ENCODE measurements at places on chromosomes 4 and X. TPM values are rescaled to one million over a fixed set of nuclear protein-coding genes. Genes with fewer than 3 reads are reported as not detected.
A peak's percentile ranks its signal among the peaks of the same experiment; 100 is the strongest.

The ZFP92 gene
- polyA plus RNA-seq = 0.47 TPM

The SNCA gene
- 17.1 TPM for polyA plus RNA-seq

The TGIF2LX gene
- not detected for polyA plus RNA-seq

The GLA gene
- polyA plus RNA-seq = 34.7 TPM

The PRSS48 gene
- not detected for polyA plus RNA-seq

GRCh38 chr4:101274888-101275752 is 72.2 kb downstream of the PPP3CA start:
- DNase-seq = no peak

- no peak for DNase-seq
These were observed 890.8 kb downstream of the TRIML1 start for GRCh38 chr4:189029976-189030504.

DNA sequence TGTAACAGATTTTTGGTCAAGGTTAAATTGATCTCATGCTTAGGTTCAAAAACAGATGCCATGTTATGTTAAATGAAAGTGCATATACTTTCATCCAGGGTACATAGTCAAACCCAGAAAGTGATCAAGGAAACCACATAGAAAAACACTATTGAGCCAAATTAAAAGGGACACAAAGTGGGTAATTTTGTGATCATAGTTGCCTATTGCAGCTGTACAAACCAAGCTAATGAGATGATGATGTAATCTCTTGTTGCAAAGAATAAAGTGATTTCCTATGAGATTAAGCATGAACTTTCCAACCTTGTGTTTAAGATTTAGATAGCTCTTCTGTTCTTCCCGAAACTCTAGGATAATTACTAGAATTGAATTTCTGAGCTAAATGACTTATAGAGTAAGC is 20.2 kb upstream of the LIMCH1 start:
- no peak for DNase-seq

DNA sequence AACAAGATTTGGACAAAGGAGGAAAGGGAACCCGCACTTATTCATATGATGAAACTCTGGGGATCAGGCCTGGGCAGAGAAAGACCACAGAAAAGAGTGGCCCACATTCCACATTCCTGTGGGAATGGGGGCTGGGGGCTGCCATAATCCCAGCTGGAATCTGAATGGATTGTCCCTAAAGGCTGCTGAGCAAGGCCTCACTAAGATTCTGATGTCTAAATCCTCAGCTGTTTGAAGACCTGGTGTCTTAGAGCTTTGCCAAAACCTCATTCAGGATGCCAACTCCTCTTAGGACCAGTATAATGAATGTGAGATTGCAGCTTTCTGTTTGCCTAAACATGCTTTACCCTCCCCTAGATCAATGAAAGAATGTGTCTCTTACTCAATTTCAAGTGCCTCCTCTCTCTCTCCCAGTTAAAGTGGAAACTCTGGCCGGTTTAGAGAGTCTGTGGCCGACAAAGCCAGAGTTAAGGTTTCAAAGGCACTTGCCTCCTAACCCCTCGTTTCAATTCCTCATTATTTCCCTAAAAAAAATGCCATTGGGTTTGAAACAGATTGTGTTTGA is 33.3 kb upstream of the GPC4 start:
- no peak for DNase-seq

GRCh38 chrX:18377796-18378195 is 23.3 kb upstream of the SCML2 start:
- peak; percentile 45 for DNase-seq

GRCh38 chr4:182325397-182325796 is 82.2 kb downstream of the TENM3 start:
- DNase-seq = no peak

DNA sequence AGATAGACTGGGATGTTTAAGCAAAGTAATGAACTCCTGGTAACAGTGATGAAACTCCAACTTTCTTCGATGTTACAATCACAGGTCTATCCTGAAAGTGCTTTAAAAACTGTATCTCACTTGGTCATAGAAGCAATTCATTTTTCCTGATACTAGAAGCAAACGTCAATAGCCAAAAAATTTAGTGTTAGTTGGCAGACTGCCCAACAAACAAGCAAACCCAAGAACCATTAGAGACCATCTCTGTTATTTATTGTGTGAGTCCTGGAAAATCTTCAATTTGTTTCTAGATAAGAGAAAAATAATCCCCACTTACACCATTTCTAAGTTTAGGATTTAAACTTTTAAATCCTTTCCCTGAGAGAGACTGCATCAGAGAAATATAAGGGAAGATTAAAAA is 553.9 kb downstream of the INPP4B start:
- no peak for DNase-seq

DNA sequence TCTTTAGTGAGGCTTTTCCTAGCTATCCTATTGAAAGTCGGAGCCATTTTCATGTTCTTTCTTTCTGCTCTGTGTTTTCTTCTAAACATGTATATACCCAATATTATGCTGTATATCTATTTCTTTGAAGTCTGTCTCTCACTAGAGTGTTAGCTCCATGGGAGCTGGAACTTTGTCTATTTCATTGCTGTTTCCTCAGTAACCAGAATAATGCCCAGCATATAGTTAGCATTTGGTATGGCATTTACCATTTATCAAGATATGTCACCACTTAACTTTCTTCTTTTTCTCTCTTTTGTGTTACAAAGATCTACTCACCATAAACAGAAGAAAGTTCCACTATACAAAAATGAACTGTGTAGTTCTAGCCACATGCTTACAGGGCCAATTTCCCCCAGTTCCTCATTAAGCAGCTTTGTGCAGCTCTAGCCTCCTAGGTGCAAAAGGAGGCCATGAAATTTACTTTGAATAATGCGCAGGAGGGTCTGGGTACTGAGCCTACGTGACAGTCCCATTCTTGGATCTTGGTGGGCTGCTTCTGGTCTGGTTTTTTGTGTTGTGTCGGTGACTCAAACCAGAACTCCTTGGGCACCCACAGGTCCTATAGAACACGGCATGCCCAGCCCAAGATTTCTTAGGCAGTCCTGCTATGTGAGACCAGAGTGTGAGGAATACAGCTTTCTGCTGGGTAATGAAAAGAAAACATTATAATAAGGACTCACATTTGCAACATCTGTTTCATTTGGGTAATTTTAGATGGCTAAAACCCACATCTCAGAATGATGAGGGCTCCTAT is 302.3 kb upstream of the IGFBP7 start:
- DNase-seq = no peak

GRCh38 chr4:124899997-124900396 is 187.5 kb upstream of the ANKRD50 start:
- DNase-seq = no peak

DNA sequence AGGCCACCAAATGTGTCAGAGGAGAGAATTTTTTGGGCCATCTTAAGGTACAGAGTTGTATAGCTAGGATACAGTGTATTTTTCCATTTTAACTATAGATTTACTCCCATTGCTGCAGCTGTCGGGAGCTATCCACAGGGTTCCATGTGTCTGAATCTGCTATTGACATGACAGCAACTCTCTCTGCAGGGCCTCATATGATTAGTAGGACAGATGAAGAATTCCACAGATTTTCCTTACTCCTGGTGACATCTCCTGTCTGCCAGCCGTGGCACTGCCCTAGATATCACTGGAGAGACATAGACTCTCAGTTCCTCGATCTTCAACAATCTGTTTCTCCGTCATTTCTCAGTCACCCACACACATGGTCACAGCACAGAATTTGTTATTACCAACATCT is 86.5 kb downstream of the SPCS3 start:
- DNase-seq = no peak

DNA sequence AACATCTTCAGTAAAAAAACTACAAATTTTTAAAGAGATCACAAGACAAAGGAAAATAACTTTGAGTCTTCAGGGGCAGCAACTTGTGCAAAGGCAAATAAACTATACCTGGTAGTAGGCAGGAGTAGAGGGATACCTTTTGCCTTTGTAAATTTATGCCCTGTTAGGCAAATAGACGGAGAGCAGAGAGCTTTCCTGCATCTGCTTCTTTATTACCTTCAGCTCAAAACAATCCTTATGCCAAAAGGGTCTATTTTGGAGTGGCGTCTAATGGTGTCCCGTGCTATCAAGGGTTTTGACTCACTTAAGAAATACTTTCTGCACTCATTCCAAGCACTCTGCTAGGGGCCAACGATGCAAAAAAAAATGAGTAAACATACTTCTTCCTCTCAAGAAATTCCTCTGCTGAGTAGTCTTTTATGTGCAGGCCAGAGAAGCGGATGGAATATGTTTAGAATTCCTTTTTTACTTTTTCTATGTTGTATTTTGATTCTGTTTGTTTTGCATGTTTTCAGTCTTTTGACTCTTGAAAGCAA is 131.9 kb downstream of the ANXA5 start:
- no peak for DNase-seq

DNA sequence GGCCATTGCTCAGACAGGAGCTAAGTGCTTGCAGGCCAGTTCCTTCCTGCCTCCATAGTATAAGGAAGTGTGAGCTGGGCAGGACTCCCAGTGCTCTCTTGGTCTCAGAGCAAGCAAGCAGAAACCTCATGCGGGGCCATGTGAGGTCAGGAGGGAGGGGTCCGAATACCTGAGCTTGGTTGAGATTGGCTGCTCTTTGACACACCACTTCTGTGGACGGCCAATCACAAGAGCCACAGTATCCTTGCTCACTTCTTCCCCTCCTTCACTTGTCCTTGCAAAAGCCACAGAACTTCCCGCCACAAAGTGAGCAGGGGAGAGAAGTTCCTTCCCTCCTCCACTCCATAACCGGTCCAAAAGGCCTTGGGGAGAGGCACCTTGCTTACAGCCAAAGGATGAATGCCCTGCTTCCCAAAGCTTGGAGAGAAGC is 56.7 kb downstream of the PRPS1 start:
- DNase-seq = peak; percentile 28

- DNase-seq = no peak
These were observed 113.8 kb upstream of the PUDP start for GRCh38 chrX:7261672-7262332.

- DNase-seq = no peak
These were observed 4.1 kb downstream of the ENPEP start for GRCh38 chr4:110480031-110480549.

DNA sequence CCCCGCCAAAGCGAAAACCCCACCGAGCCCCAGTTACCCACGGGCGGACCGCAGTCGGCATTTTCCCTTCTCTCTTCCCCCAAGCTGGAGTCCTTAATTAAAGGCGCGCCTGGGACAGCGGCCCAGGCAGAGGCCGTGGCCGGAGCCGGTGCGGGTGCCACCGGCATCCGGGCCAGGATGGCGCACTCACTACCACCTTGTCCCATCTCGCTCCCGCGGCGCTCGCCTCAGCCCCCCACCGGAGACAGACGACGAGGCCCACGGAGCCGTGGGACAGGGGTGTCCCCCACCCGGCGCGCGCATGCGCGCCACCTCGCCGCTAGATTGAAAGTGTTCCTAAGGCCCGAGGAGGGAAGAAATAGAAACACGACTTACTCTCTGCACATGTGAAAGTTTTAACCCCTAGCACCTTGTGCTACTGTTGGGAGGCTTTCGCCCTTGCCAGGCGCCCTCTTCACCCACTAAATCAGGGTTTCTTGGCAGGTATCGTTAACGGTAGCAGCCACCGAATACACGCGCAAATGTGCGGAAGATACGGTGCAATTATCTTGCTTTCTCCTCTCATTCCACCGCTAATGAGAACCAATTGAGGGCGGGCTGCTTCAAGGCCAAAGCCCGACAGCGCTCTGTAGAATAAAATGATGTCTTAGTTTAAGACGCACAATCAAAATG is 64.3 kb upstream of the CCDC160 start:
- peak; percentile 60 for DNase-seq

GRCh38 chr4:88104902-88105610 is 53.4 kb downstream of the ABCG2 start:
- no peak for DNase-seq

DNA sequence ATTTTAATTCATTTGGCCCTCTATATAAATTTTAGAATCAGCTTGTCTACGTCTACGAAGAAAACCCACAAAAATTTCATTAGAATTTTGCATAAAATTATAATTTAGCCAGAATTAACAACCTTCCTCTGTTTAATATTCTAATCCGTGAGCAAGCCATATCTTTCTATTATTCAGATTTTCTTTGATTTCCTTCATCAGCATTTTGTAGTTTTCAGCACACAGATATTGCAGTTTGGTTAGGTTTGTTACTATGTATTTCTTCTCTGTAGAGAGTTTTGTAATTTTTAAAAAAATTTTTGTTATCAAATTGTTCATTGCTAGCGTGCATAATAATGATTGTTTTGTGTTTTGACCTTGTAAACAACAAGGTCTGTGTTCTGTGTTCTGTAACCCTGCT is 34.9 kb upstream of the PRDM8 start:
- DNase-seq = no peak

GRCh38 chr4:74446193-74446868 is 1.4 kb downstream of the AREG start:
- DNase-seq = no peak

DNA sequence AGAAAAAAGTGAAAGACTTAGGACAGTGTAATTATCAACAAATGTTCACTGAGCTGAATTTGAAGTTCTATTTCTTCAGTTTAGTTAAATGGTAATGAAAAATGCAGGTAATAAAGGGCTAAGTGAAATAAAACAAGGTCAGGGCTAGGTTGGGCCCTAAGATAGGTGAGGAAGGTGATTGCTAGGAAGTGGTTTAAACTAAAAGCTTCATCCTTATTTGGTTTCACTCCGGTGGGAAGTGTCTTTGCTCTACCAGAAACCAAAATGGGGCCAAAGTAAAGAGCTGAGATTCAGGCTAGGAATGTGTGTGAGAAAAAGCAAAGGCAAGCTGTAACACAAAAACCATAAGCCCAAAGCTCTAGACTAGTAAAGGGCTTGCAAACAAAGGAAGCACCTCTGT is 31.0 kb downstream of the TAB3 start:
- DNase-seq = no peak

- DNase-seq = no peak
These were observed 1.5 kb downstream of the LRPAP1 start for GRCh38 chr4:3530663-3531254.

GRCh38 chrX:154125391-154126040 is 18.5 kb upstream of the OPN1LW start:
- DNase-seq = no peak
